ENCODE measurements at places on chromosomes 2 and 18.

GRCh38 chr2:28821295-28821958 lies 10.8 kb downstream of the SPDYA start:
- DNase-seq = peak; percentile 6

- DNase-seq = peak; percentile 2
Measured at GRCh38 chr18:11981543-11982366, 448 bp downstream of the IMPA2 start.

GRCh38 chr2:231308631-231309428 lies 86.7 kb upstream of the B3GNT7 start:
- no peak for DNase-seq

- DNase-seq = no peak
Measured at GRCh38 chr2:217412277-217412676, 552.4 kb upstream of the TNP1 start.

DNA sequence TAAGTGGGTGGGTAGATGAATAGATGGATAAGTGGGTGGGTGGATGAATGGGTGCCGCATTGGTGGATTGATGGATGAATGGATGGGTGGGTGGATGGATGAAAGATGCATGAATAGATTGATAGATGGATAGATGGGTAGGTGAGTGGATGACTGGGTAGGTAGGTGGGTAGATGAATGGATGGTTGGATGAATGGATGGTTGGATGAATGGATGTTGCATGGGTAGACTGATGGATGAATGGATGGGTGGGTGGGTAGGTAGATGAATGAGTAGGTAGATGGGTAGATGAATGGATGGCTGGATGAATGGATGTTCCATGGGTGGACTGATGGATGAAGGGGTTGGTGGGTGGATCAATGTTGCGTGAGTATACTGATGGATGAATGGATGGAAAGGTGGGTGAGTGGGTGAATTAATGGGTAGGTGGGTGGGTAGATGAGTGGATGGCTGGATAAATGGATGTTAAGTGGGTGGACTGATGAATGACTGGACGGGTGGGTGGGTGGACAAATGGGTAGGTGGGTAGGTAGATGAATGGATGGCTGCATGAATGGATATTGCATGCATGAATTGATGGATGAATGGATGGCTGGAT lies 30.5 kb downstream of the ANKMY1 start:
- DNase-seq = no peak

DNA sequence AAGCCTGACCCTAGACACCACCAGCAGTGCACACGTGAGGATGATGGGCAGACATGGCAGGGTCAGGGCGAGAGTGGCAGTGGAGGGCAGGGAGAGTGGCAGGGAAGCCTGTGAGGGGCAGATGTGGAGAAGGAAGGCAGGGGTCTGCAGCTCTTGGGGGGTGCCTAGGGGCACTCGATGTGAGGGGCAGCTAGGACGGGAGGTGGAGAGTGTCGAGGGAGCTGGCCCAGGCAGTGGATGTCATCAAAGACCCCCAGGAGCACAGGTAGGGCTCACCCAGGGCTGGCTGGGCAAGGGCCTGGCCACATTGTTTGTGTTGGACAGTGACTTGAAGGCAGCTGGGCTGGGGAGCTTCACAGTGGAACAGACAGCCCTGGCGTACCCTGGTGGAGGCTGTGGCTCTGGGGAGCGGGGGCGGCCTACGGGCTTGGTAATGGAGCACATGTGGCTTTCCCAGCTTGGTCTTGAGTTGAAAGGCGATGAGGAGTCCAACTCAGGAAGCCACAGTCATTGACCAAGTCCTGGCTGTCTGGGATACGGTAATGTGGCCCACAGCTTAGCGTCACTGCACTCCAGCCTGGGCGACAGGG lies 87.1 kb downstream of the RTP5 start:
- DNase-seq = no peak

- no peak for DNase-seq
Measured at GRCh38 chr18:76374330-76375281, 120.4 kb downstream of the ZNF516 start.

- no peak for DNase-seq
Measured at GRCh38 chr2:64244037-64244416, 99.8 kb upstream of the PELI1 start.

DNA sequence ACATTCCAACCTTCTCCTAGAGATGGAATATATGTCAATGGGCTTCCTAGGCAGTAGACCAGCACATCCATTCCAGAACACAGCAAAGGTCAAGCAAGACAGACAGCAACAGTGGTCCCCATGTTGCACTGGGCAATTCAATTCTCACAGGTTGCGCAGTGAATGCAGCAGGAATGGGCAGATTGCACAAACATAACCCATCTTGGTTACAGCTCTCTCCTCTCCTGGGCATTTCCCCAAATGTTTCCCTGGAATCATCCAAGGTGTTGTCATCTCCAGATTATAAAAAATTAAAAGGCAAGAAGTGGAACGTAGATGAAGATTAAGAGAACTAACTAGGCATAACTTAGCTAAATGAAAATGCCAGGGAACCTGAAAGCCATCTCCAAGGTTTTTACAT lies 265.8 kb upstream of the SLC14A2 start:
- no peak for DNase-seq

DNA sequence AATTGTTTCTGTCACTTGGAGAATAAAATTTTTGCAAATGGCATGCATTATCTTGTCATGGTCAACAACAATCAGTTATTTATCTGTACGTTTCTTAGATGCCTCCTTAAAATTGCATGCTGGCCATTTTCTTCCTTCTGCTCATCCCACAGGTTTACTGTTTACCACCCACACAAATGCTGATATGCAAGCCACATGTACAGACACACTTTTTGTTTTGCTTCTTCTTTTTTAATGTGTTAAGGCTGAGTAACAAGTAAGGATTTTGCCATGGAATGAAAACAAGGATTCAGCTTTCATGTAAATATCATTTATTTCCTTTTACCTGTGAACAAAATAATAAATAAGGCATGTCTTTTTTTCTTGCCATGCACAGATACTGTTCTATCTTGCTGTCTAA lies 1077.1 kb upstream of the ZEB2 start:
- no peak for DNase-seq
